Heart right ventricle (tissue), 16 donors: ENCODE measurements at places on chromosomes 5 and 9. TPM values are rescaled to one million over a fixed set of nuclear protein-coding genes. Genes with fewer than 3 reads are reported as not detected.

Gene SLC46A2
- not detected for total RNA-seq

GRCh38 chr5:151773951-151774350 lies 2.2 kb downstream of the G3BP1 start:
- H3K36me3 ChIP-seq = no peaks in the 10 kb centered on the region
- H3K4me1 ChIP-seq = peaks cover 65% of the 10 kb centered on the region
- H3K27me3 ChIP-seq = no peaks in the 10 kb centered on the region
- no peak for DNase-seq

- H3K27ac ChIP-seq = no peak overlapping the region
- no peaks in the 10 kb centered on the region for H3K27me3 ChIP-seq
- no peak for DNase-seq
- H3K4me1 ChIP-seq = no peaks in the 10 kb centered on the region
- no peaks in the 10 kb centered on the region for H3K36me3 ChIP-seq
These were observed 597.4 kb upstream of the PTGER4 start for GRCh38 chr5:40082313-40082712.

- H3K27me3 ChIP-seq = no peaks in the 10 kb centered on the region
- no peak overlapping the region for H3K4me3 ChIP-seq
- DNase-seq = no peak
- H3K36me3 ChIP-seq = no peaks in the 10 kb centered on the region
These were observed 644.2 kb upstream of the CDH9 start for GRCh38 chr5:27682600-27682999.

GRCh38 chr5:158514319-158514985 lies 585.3 kb downstream of the EBF1 start:
- H3K27me3 ChIP-seq = no peaks in the 10 kb centered on the region
- no peak overlapping the region for H3K4me3 ChIP-seq
- H3K4me1 ChIP-seq = peaks cover 29% of the 10 kb centered on the region
- no peaks in the 10 kb centered on the region for H3K36me3 ChIP-seq
- H3K27ac ChIP-seq = peak overlapping the region; percentile 24
- no peak for DNase-seq

Gene CFAP157
- total RNA-seq = not detected

GRCh38 chr9:110755179-110755578 lies 86.6 kb downstream of the MUSK start:
- no peaks in the 10 kb centered on the region for H3K36me3 ChIP-seq
- H3K4me3 ChIP-seq = no peak overlapping the region
- H3K27me3 ChIP-seq = no peaks in the 10 kb centered on the region
- no peaks in the 10 kb centered on the region for H3K4me1 ChIP-seq

GRCh38 chr9:124054582-124055227 lies 43.1 kb downstream of the LHX2 start:
- H3K36me3 ChIP-seq = no peaks in the 10 kb centered on the region
- no peak overlapping the region for H3K4me3 ChIP-seq
- H3K4me1 ChIP-seq = no peaks in the 10 kb centered on the region

DNA sequence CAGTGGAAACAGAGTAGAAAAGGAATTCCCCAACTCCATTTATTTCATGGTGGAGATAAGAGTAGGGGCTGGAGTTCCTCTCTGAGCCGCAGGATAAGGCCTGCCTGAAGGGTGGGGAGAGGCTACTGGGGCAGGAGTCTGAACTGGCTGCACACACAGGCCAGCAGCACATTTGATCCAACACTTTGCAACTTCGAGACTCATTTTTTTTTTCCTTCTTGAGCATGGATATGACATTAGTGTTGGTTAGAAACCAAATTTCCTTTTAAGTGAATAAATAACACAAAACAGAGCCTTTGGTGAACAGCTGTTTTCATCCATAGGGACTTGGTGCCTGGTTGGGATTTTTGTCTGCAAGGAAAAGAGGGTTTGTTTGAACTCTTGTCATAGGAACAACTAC lies 76.6 kb downstream of the RALGPS1 start:
- no peak for DNase-seq
- no peaks in the 10 kb centered on the region for H3K36me3 ChIP-seq
- H3K27ac ChIP-seq = no peak overlapping the region
- H3K4me3 ChIP-seq = no peak overlapping the region
- peaks cover 12% of the 10 kb centered on the region for H3K4me1 ChIP-seq

DNA sequence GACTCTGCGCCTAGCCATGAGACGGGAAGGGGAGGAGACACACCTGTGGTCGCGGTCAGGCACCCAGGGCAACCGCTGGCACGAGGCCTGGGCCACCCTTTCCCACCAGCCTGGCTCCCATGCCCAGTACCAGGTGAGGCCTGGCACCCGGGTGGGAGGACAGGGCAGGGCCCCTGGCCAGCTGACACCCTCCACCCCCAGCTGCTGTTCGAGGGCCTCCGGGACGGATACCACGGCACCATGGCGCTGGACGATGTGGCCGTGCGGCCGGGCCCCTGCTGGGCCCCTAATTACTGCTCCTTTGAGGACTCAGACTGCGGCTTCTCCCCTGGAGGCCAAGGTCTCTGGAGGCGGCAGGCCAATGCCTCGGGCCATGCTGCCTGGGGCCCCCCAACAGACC lies 5.0 kb downstream of the MAMDC4 start:
- H3K4me3 ChIP-seq = no peak overlapping the region
- no peak overlapping the region for H3K27ac ChIP-seq
- H3K36me3 ChIP-seq = peaks cover 13% of the 10 kb centered on the region
- no peaks in the 10 kb centered on the region for H3K27me3 ChIP-seq
- H3K4me1 ChIP-seq = peaks cover 17% of the 10 kb centered on the region

DNA sequence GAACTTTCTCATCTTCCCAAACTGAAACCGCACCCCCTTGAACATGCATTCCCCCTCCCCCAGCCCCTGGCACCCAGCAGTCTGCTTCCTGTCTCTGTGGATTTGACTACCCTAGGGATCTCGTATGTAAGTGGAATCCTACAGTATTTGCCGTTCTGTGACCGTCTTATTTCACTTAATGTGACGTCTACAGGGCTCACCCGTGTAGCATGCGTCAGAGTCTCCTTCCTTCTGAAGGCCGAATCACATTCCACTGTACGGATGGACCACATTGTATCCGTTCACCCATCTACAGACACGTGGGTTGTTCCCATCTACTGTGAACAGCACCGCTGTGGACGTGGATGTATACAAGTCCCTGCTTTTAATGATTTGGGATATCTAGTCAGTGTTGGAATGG lies 4.5 kb downstream of the PRRX2 start:
- H3K36me3 ChIP-seq = no peaks in the 10 kb centered on the region
- H3K27ac ChIP-seq = no peak overlapping the region
- peaks cover 32% of the 10 kb centered on the region for H3K27me3 ChIP-seq

DNA sequence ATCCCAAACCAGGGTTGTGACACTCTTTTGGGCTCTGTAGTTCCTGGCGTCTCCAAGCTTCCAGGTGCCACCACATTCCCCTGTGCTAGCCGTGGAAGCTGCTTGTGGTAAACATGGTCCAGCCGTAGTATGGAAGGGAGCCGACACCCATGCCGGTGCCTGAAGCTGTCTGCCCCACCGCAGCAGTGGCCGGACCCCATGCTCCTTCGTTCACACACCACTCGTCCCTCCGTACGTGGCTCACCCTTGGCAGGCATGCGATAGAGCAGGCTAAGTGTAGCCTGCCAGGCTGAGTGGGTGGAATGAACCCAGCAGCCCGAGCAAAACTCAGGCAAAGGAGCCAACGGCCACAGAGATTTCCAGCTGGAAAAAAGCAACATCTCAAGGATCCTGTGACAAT lies 2030.4 kb downstream of the EFNA5 start:
- no peaks in the 10 kb centered on the region for H3K27me3 ChIP-seq
- DNase-seq = no peak
- H3K36me3 ChIP-seq = no peaks in the 10 kb centered on the region
- H3K27ac ChIP-seq = no peak overlapping the region
- no peak overlapping the region for H3K4me3 ChIP-seq

DNA sequence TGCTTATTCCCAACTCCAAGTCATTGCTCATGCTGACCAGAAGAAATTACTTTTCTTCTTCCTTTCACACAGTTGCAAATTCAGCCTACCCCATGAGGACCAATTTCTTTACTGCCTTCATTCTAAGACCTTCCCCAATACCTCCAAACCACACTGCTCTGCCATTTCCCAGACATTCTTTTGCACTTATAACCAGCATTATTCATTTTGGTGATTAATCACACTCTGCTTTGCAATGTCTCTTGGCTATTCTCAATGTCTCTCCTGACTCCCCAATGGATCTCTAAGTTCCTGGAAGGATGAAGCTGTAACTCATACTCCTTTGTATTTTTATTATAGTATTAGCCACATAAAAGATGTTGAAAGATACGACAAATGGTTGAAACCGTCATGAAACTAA lies 105.7 kb upstream of the RANBP3L start:
- peaks cover 6% of the 10 kb centered on the region for H3K4me1 ChIP-seq
- H3K27ac ChIP-seq = no peak overlapping the region
- H3K4me3 ChIP-seq = no peak overlapping the region
- no peaks in the 10 kb centered on the region for H3K36me3 ChIP-seq
- no peaks in the 10 kb centered on the region for H3K27me3 ChIP-seq

DNA sequence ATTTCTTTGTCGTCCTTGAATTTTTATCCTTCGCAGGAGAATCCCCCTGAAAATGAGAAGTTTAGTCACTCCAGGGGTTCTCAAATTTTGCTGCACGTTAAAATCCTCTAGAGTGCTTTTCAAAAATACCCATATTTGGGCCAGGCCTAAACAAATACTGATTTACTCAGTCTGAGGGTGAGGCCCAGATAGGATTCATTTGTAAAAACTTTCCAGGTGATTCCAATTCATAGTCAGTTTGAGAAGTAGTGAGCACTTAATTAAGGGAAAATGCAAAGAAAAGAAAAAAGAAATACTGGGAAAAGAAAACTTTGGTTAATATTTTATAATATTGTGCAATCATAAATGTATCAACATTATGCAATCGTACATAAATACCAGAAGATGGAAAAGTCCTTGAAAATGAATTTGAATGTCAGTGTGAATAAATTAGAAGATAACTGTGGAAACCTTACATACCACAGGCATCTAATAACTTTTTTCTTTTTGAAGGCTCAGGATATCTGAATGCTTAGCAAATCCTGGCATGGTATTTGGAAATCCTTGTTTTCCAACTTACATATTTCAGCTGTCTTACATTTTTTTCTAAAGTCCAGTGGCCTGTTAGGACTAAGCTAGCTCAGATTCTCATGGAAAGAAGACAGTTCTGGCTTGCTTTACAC lies 116.5 kb upstream of the DAPK1 start:
- H3K27ac ChIP-seq = no peak overlapping the region
- H3K4me1 ChIP-seq = no peaks in the 10 kb centered on the region
- no peaks in the 10 kb centered on the region for H3K36me3 ChIP-seq
- no peaks in the 10 kb centered on the region for H3K27me3 ChIP-seq

DNA sequence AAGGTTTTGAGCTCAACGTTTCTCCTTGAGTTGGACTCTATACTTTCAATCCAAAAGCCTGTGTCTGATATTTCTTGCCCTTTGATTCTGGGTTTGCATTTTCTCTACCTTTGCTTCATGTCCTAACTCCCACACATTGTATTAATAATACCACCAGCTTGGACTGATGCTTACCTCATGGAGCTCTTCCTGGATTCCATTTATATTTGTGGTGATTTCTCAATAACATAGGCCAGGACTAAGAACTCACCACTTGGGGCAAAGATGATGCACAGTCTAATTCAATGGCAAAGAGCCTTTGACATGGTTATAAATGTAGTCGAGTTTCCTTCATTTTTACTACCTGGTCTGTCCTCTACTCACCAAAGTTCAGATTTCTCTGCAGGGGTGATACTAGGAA lies 27.5 kb upstream of the EFNA5 start:
- H3K4me3 ChIP-seq = no peak overlapping the region
- no peaks in the 10 kb centered on the region for H3K36me3 ChIP-seq
- no peak overlapping the region for H3K27ac ChIP-seq
- H3K27me3 ChIP-seq = no peaks in the 10 kb centered on the region
- H3K4me1 ChIP-seq = no peaks in the 10 kb centered on the region

Gene CARTPT
- total RNA-seq = not detected

GRCh38 chr5:137407090-137407489 lies 92.0 kb downstream of the SPOCK1 start:
- H3K27ac ChIP-seq = no peak overlapping the region
- DNase-seq = no peak

- H3K4me1 ChIP-seq = no peaks in the 10 kb centered on the region
- H3K27ac ChIP-seq = no peak overlapping the region
- DNase-seq = no peak
- no peak overlapping the region for H3K4me3 ChIP-seq
- H3K36me3 ChIP-seq = no peaks in the 10 kb centered on the region
These were observed 32.8 kb upstream of the PUM3 start for GRCh38 chr9:2876726-2877125.

DNA sequence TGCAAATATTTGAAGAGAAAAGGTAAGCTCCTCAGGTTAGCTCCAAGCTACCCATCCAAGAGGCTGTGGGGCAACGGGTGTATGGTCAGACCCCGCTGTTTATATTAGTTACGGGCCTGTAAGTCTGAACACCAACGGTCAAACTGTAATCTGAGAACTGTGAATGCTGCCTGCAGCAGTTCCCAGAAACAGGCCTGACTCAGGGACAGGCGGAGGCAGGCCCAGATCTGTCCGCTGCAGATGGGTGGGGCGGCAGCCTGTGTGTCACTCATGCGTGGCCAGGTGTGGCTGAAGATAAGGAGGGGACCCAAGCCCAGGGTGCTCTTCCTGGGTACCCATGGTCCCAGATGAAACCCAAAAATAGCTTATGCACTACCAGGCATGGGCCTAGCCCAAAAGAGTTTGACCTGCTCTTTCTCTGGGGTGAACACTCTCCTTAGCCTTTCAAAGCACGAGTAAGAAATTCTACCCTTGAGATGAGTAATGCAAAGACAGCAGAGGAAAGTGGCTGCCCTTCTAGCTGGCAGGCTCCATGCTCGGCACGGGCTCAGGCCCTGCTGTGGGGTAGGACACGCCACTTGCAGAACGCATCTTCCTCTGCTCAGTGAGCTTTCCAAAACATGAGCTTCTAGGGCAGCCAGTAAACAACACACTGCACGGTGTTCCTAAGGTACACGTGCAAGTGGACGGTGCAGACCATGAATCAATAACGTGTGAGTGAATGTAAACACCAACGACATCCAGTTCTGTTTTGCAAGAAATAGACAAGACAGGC lies 9.1 kb downstream of the UBAC1 start:
- H3K4me3 ChIP-seq = no peak overlapping the region
- H3K27ac ChIP-seq = no peak overlapping the region
- H3K4me1 ChIP-seq = peaks cover 23% of the 10 kb centered on the region
- H3K36me3 ChIP-seq = no peaks in the 10 kb centered on the region

GRCh38 chr9:13209498-13209897 lies 70.0 kb downstream of the MPDZ start:
- H3K36me3 ChIP-seq = peaks cover 45% of the 10 kb centered on the region
- no peak for DNase-seq
- no peak overlapping the region for H3K27ac ChIP-seq
- no peak overlapping the region for H3K4me3 ChIP-seq
- H3K4me1 ChIP-seq = peaks cover 27% of the 10 kb centered on the region
- no peaks in the 10 kb centered on the region for H3K27me3 ChIP-seq

- no peak for DNase-seq
- no peak overlapping the region for H3K4me3 ChIP-seq
- no peaks in the 10 kb centered on the region for H3K36me3 ChIP-seq
- H3K27me3 ChIP-seq = no peaks in the 10 kb centered on the region
- no peak overlapping the region for H3K27ac ChIP-seq
These were observed 23.4 kb downstream of the UBE2R2 start for GRCh38 chr9:33840381-33840780.

GRCh38 chr9:68912561-68912960 lies 101.4 kb downstream of the PRKACG start:
- no peak for DNase-seq
- no peaks in the 10 kb centered on the region for H3K36me3 ChIP-seq
- H3K27ac ChIP-seq = no peak overlapping the region
